ENCODE measurements at places on chromosomes 6 and 20.

GRCh38 chr6:158071121-158072082 is 89.7 kb downstream of the SYNJ2 start:
- no peak for DNase-seq

DNA sequence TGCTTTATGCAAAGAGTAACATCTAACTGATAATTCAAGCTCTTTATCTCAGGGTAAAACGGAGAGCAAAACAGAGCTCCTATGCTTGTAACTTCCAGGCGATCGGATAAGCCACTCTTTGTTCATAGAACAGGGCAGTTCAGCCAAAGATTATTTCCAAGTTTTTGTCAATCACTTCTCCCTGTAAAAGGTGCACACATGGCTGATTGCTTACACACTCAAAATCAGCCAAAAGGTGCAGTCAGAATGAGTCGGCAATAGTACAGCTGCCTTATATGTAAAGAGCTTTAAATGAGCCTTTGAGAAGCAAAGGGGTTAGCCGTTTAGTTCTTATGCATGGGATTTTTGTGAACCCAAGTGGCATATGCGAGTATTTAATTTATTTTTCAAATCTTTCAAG is 449.6 kb upstream of the POU3F2 start:
- DNase-seq = no peak

DNA sequence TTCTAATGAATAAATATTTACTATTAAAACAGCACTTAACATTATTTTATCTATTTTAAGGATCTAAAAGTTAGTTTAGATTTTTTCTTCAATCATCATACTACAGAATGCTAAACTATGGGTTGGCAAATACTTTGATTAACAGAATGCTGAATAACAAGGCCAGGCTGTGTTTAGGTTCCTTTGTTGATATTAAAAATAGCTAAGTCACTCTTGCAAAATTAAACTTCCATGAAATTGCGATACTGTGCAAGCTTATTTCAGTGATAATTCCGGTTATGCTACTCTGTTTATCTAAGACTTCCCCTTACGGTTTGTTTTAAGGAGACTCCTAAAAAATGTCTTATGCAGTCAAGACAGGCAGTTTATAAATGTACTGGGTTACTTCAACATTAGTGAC is 2.8 kb downstream of the RNF24 start:
- DNase-seq = peak; percentile 76

DNA sequence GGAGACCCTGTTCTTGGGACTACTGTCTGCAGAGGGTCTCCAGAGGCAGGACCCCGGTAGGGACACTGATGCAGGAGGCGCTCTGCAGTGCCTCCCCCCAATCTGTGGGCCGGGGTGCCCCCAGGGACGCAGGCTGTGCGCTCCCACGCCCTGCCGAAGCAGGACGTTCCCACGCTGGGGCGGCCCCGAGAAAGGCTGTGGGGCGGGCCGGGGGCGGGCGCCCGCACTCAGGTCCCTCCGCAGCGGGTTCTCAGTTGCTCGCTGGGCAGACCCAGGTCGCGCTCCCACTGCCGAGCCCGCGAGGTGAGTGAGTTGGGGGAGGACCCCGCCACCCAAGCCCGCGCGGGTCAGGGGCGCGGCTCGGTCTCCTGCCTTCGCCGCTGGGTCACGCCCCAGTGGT is at the start of gene COX4I2:
COX4I2 (plus strand) TSS at position 253 of the 400 bp plus-strand sequence. CDS start 1,106 bp downstream, outside the sequence.
- no peak for DNase-seq

DNA sequence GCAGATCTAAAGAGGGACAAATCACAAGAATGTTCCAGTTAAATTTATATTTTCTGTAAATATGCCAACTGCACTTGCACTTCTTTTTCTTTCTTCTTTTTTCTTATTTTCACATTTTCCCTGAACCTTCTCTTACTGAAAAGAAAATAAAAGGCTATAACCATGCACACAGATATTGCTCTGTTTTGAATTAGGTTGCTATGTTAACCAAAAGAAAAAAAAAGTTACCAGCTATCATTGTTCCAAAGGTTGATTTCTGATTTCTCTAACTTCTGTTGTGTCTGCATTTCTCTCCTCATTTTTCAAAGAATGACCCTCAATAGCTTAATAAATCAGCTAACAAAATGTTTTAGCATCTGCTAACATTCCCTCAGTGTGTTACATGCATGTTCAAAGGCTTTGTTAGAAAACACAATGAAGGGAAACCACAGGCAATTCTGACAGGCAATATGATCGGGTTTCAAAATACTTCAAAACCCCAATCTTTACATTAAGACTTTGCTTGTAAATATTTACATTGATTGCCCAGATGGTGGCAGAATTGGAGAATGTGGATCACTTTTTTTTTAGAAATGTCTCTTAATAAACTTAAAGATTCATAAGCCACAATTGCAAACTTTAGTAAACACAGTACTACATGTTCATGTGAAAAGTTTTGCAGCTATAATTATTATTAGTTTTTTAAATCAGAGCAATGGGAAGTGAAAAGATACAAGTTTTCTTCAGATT is 928.3 kb upstream of the FLRT3 start:
- no peak for DNase-seq

- peak; percentile 52 for DNase-seq
These were observed 4.5 kb downstream of the IYD start for GRCh38 chr6:150373260-150373701.

- no peak for DNase-seq
These were observed 81.7 kb downstream of the PREP start for GRCh38 chr6:105321207-105321606.

- peak; percentile 73 for DNase-seq
These were observed 94.6 kb upstream of the SUPT3H start for GRCh38 chr6:45472382-45472781.

DNA sequence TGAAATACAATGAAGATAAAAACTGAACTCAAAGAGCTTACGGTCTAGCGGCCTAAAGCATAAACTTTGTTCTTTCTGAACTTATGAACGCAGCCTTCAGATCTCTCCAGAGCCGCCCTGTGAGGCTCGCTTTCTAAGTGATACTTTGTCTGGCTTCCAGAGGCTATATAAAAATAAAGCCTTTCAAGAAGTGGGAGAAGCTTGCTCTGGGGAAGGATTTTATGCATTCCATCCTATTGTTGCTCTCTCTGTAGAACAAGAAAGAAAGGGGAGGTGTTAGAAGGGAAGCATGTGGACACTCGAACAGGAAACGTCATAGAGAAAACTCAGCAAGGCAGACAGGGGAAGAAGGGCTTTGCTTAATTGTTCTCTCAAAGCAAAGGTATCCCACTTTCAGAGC is 77.0 kb downstream of the TBX18 start:
- DNase-seq = no peak

DNA sequence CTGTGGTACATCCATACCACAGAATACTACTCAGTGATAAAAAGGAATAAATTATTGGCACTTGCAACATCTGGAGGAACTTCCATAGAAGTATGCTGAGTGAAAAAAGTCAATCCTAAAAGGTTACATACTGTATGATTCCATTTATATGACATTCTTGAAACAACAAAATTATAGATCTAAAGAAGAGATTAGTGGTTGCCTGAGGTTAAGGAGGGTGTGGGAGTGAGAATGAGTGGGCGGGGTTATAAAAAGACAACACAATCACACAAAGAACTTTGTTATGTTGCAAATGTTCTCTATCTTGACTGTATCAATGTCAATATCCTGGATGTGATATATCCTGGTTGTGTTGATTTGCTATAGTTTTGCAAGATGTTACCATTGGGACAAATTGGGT is 21.2 kb downstream of the SNRPB start:
- DNase-seq = no peak

- DNase-seq = no peak
These were observed 5.3 kb downstream of the TRMT11 start for GRCh38 chr6:125991653-125992052.

DNA sequence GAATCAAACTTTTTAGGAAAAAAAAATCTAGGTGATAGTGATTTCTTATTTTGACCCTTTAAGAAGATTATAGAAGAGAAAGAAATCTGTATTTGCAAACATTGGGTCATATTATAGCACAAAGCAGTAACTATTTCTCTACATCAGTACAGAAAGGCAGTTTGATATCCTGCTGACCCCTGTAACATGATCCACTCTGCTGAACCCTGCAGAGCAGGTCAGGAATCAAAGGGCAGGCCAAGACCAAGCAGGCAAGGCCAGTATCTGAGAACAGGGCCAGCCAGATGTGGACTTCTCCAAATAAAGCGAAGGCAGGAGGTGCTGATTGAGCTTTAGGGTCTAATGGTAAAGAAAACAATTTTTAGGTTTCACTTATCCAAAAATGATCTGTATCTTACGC is 239.4 kb downstream of the PTPRK start:
- no peak for DNase-seq

DNA sequence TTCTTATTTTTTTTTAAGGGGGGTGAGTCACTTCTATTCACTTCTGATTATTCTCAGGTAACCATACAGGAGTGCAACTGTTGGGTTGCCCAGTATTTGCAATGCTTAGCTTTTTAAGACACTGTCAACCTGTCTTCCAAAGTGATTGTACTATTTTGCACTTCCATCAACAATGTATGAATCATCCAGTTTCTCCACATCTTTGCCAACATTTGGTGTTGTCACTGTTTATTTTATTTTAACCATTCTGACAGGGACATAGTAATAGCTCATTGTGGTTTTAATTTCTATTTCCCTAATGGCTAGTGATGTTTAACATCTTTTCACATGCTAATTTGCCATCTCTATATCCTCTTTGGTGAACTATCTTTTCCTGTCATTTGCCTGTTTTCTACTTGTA is 1.4 kb upstream of the SLC13A3 start:
- no peak for DNase-seq

DNA sequence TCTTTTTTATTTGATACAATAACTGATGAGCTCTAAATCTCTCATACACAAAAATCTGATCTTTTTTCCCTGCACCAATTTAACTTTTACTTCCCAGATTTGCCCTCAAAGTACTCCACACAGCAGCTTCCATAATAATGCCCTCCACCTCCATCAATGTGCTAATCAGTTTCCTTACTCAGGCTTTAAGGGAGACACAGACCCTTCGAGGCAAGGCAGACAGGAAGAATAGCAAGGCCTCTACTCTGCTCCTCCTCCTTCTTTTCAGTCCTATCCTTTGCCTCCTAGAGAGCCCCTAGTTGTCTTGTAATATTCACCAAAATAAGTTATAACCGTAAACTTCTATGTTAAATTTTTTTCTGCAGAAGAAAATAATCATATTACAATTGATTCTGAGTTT is 444.9 kb upstream of the RNF217 start:
- DNase-seq = no peak

DNA sequence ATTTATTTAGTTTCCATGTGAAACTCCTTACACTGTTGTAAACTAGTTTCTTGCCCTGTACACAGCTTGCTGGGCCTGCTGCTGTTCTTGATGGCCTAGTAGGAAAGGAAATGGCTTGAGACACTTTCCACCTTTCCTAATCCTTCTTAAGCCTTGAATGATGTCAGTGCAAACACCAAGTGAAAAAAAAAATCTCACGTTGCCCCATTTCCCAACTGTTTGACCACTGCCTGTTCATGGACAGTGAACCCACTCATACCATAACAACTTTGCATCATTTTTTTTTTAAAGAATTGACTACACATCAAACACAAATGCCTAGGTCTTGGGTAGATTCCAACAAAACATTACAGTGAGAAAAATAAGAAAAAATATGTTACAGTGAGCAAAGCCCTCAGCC is 653.6 kb upstream of the FLRT3 start:
- DNase-seq = peak; percentile 20

GRCh38 chr20:8527998-8528723 is 396.1 kb downstream of the PLCB1 start:
- DNase-seq = peak; percentile 93

DNA sequence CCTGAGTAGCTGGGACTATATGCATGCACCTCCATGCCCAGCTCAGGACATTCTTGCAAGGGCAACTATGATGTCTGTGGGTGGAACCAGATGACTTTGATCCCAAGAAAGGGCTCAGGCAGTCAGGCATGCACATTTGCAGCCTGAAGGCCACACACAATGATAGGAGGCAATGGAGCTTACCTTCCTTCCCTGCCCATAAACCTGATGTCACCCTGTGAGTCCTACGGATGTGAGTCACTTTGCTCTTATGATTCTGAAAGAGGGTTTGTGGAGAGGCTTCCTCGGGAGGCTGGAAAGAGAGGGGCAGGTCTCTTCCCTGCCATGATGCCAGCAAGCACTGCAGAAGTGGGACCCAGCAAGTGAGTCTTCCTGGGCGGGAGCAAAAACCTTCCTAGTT is 202.4 kb downstream of the LY86 start:
- peak; percentile 35 for DNase-seq

DNA sequence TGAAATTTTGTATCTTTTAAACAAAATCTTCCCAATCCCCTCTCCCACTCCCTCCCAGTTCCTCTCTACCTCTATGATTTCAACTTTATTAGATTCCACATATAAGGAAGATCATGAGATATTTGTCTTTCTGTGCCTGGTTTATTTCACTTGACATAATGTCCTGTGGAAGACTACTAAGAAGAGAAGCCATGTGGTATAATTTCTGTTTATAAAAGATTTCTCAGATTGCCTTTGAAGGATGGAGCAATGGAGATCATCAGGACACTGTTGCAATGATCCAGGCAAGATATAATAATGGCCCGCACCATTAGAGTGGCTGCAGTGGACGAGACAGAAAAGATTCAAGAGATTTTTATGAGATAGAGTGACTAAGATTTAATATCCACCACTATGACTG is 13.1 kb downstream of the NRSN1 start:
- DNase-seq = no peak

DNA sequence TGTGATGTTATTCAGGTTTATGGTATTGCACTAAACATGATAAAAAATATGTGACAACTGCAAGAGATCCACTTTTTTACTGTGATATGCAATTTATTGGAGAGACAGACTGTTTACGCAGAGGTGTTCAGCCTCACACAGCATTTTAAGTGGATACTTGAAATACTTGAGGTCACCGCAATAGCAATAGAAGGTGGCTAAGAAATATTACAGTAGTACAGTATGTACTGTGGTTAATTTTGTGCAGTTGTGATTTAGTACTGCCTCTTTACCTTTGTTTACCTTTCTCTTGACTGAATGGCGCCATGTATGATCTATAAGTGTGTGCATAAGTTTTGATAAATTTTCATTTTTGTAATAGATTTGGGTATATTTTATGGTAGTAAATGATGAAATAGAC is 17.4 kb downstream of the MACROD2 start:
- DNase-seq = no peak

DNA sequence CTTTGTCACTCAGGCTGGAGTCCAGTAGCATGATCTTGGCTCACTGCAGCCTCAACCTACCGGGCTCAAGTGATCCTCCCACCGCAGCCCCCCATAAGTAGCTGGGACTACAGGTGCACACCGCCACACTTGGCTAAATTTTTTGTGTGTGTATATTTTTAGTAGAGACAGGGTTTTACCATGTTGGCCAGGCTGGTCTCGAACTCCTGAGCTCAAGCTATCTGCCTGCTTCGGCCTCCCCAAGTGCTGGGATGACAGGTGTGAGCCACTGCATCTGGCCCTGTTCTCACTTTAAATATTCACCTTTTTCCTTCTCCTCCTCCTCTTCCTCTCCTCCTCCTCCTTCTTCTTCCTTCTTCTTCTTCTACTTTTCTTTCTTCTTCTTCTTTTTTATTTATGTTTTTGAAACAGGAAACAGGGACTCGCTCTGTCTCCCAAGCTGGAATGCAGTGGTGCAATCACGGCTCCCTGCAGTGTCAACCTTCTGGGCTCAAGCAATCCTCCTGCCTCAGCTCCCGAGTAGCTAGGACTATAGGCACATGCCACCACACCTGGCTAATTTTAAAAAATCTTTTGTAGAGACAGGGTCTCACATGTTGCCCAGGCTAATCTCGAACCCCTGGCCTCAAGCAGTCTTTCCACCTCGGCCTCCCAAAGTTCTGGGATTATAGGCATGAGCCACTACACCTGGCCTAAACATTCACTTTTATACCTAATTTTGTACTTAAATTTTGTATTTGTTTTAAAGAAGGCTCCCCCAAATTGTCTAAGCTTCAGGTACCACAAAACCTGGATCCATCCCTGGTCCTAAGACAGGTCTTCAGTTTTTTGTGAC is 47.2 kb upstream of the NCOA3 start:
- peak; percentile 23 for DNase-seq
